ENCODE measurements at places on chromosomes 1 and 21.

DNA sequence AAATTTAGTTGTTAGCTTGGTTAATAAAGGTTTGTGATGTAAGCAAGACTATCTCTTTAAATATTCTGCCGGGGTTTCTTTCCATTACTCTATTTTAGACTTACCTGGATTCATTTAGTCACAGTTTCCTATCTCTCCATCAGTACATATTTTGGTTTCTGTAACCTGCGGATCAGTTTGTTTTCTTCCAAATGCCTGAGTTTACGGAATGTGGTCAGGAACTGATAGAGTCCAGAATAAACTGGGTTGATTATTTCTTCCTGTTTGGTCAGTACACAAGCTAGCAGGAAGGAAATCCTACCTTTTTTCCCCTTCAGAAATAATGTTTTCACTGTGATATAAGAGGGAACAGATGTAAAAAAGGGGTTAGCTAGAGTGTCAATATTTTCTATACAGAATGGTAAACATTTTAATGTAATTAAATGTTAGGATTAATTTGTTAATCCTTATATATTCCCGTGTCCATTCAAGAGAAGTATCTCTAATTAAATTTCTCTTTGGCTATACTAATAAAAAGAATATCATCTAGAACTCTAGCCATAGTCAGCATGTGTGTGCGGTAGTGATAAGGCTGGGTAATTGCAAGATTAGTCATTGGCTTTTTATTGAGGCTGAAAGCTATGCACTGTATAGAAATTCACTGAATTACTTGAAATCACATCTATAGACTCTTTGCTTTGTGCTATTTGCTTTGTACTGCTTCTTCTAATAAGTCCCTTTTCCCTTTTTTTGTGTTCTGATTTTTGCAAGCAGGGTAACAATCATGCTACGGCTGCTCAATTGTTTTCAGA lies 144.7 kb upstream of the ADGRL4 start:
- DNase-seq, result no peak

- no peak for DNase-seq
These were observed 15.7 kb upstream of the EPHA2 start for GRCh38 chr1:16171314-16172151.

- DNase-seq, result no peak
These were observed 10.6 kb downstream of the CFAP126 start for GRCh38 chr1:161357073-161357472.

- DNase-seq, result peak; percentile 36
These were observed 257.3 kb downstream of the CAMTA1 start for GRCh38 chr1:7042322-7043190.

GRCh38 chr1:43991200-43991475 lies 261 bp upstream of the CCDC24 start:
- DNase-seq, result no peak
